ENCODE measurements at places on chromosomes 16 and 17.

GRCh38 chr17:74825952-74826719, 33.5 kb downstream of the GRIN2C start:
- no peak for DNase-seq

- no peak for DNase-seq
Measured at GRCh38 chr16:12276576-12276975, 300.0 kb downstream of the SNX29 start.

GRCh38 chr17:79074649-79075445, at the start of gene ENGASE:
Gene ENGASE, plus strand, starts transcription at chr17:79074824. Its CDS starts 121 bp downstream, at chr17:79074945.
- peak; percentile 99 for DNase-seq

GRCh38 chr17:58452738-58453137, 35.4 kb upstream of the RNF43 start:
- peak; percentile 10 for DNase-seq

Data from suppressor macrophage treated with lipopolysaccharide for 1 hour (primary cell).